NCI-H1694 (cell line): ENCODE measurements at places on chromosomes 12 and 14.
A peak's percentile ranks its signal among the peaks of the same experiment; 100 is the strongest.

GRCh38 chr12:578748-579419 is 84.4 kb downstream of the NINJ2 start:
- DNase-seq: no peak

DNA sequence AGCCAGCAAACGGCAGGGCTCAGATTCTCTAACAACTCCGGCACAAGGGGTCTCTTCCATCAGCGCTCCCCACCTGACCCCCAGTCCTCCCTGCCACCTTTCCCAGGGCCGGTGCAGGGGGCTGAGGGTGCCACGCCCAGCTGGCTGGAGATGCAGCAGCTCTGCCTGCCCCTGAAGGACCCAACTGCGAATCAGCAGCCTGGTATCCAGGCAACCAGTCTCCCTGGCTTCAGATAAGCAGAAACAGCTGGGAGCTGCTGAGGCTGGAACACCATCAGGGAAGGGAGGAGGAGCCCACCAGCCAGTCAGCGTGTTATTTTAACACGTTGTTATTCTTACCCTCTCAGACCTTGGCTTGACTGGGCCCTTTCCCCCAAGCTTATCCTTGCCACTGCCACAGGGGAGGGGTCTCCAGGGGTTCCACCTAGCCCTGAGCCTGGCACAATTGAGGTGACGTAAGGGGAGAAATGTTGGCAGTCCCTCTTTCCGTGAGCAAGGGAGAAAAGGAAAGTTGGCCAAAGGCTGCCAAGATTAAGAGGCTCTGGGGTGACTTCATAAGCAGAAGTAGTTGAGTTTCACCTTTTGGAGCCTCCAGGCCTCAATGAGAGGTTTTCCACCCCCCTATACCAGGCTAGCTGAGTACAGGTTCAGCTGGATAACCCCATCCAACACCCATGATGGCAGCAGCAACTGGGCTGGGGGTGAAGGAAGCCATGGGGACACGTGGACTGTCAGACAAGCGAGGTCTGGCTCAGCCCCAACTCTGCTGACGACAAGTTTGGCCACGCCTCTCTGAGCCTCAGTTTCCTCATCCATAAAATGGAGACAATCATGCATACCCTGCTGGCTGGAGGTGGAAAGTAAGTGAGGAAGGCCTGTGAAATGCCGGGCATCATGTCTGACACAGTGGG is 91.1 kb downstream of the IRF2BPL start:
- DNase-seq: peak; percentile 95

GRCh38 chr14:95255013-95255412 is 64.7 kb downstream of the CLMN start:
- no peak for DNase-seq

- no peak for DNase-seq
These were observed 107.1 kb downstream of the GPR135 start for GRCh38 chr14:59358102-59358501.

DNA sequence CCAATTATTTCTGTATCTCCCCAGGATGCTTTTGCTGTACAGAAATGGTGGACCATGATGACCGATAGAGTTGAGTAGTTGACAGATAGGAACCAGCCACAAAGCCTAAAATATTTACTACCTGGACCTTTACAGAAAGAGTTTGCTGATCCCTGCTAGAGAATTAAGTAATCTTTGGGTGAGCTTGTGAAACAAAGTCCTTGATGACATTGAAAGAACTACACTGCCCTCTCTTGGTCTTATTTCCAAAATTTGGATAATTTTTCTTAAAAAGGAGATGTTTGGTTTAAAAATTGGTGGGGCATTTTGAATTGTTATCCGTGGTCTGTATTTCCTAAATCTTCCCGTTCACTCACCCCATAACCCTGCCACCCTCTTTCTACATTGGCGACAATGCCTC is 13.7 kb upstream of the TCTN1 start:
- DNase-seq: peak; percentile 16

- no peak for DNase-seq
These were observed 132.0 kb downstream of the PPM1H start for GRCh38 chr12:62802984-62803383.

- DNase-seq: no peak
These were observed 17.0 kb downstream of the OR8S1 start for GRCh38 chr12:48542300-48542928.

DNA sequence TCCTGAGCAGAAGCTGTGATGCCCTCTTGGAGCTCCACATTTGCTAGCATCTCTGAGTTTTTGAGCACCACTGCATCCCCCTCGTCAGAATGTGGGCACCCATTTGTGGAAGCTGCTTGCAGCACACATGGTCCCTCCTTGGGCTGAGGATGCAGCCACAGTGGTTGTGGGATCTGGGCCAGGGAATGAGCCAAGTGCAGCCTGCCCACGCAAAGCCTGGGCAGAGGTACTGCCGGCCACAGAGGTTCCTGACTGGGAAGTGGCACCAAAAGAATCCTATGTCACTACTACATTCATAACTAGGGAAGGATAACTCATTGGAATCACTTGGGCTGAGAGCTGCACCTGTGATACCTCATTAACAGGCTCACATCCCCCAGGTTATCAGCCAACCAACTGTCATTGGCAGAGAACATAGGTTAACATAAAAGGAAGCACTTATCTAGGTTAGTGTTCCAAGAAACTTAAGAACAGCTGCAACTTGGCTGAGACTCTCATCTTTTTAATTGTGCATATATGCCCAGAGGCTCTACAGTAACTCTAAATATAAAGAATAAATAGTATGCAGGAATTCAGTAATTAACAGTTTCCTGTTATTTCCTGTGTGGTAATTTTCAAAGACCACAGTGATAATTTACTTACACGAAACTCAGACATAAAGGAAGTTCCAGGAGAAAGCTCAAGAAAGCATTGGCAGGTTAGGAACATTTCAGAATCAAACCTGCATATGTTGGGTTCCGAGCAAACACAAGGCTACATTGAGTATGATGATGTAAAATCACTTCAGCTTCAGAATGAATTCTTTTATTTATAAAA is 145.3 kb downstream of the BCAT1 start:
- no peak for DNase-seq

GRCh38 chr14:69876221-69876847 is 2.9 kb upstream of the SMOC1 start:
- no peak for DNase-seq

DNA sequence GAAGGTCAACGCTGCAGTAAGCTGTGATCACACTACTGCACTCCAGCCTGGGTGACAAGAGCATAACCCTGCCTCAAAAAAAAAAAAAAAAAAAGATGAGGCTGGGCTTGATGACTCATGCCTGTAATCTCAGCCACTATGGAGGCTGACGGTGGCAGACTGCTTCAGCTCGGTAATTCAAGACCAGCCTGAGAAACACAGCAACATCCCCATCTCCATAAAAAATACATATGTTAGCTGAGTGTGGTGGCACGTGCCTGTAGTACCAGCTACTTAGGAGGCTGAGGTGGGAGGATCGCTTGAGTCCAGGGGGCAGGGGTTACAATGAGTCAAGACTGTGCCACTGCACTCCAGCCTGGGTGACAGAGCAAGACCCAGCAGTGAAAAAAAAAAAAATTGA is 50.4 kb downstream of the GXYLT1 start:
- no peak for DNase-seq

DNA sequence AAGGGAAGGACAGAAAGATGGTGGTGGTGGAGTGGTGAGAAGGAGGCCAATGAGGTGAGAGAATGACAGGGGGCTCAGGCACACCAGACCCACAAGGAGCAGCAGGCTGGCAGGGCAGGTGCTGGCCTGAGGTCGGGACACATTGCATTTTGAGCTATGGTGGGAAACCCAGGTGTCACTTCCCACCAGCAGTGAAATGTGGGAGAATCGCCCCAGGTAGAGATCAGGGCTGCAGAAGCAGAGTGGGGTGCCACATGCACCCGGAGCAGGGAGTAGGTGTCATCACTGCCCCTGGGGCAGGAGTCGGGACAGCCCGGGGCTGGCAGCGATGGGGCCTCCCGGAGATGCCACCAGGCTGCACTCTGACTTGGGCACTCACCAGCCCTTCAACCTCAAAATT is 315.8 kb downstream of the BCL11B start:
- DNase-seq: no peak

DNA sequence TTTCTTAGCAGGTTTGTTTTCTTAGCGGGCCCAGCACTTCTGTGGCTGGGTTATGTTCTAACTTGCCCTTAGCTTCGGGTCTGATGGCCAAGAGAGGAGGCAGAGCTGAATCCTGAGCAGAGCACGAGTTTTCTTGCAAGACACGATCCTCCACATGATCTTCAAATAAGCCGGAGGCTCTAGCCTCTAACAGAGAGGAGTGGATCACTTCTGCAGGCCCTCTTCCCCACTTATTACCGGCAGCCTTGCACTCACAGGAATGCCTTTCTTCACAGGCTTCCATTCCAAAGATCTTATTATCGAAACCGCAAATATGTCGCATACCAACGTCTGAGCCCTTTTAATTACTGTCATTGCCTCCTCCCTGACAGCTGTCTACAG is 79.5 kb downstream of the SINHCAF start:
- DNase-seq: no peak

- no peak for DNase-seq
These were observed 421.7 kb downstream of the VRK1 start for GRCh38 chr14:97218691-97219430.

GRCh38 chr14:68834816-68835215 is 41.9 kb upstream of the ZFP36L1 start:
- no peak for DNase-seq

- no peak for DNase-seq
These were observed 20.6 kb downstream of the PRPF39 start for GRCh38 chr14:45104561-45104960.

GRCh38 chr12:46442738-46443137 is 70.2 kb upstream of the SLC38A2 start:
- DNase-seq: no peak

- no peak for DNase-seq
These were observed 1075.8 kb upstream of the TMEM132C start for GRCh38 chr12:127191129-127191528.

DNA sequence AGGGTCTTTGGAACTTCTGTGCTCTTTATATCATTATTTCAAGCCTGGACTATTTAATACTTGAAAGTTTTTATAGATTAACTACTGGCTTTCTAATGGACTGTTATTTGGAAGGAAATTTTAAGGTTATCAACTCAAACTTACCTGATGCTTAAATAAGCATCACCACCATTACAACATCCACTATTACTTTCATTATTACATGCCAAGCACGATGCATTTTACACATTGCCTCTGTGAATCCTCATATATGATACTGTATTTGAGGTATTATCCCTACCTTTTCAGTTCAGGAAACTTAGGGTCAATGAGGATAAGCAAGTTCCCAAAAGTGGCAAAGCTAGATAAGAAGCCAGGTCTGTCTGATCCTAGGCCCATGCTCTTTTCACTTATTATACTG is 12.4 kb downstream of the ZBTB1 start:
- no peak for DNase-seq
